Germinal center (tissue), 1 donor: ENCODE measurements at places on chromosomes 3 and 15.

GRCh38 chr3:30586096-30586805, 20.1 kb upstream of the TGFBR2 start:
- DNase-seq: no peak

DNA sequence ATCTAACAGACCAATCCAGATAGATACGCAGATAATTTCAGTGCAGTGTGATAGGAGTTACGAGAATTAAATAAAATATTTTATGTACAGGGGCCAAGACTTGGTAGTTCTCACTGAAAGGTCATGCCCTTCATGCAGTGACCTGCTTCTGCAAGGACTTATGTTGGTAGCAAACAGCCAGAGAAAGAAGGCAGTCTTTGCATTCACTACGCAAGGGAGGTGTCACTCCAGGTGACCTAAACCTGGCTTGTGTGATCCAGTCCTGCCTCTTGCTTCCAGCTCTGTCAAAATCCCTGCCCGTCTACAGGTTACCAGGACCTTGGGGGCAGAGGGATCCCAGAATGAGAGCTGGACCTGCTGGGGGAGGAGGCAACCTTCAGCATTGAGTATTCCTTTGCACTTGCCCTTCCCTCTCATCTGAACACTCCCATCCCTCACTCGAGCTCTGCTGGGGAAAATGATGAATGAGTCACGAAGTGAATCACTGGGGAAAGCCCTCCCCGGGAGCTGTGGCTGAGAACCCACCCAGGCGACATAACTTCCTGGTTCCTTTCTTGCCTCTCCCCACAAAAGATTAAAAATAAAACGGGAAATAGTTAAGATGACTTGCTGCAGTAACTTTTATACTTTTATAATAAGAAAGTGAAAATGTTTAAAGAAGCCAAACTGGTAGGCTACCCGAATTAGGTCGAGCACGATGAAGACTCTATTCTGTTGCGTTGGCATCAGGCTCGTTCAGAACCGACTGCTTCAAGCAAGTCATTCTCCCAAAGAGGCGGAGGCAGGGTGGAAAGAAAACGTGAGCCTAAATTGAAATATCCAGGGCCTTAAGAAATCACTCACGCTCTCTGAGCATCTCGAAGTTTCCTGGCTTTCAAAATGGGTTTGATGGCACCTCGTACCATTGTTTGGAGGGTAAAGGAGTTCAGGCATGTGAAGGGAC, 216.1 kb downstream of the SLCO3A1 start:
- DNase-seq: no peak

- DNase-seq: no peak
Observed at GRCh38 chr3:50288387-50289007, 3.7 kb downstream of the IFRD2 start.

DNA sequence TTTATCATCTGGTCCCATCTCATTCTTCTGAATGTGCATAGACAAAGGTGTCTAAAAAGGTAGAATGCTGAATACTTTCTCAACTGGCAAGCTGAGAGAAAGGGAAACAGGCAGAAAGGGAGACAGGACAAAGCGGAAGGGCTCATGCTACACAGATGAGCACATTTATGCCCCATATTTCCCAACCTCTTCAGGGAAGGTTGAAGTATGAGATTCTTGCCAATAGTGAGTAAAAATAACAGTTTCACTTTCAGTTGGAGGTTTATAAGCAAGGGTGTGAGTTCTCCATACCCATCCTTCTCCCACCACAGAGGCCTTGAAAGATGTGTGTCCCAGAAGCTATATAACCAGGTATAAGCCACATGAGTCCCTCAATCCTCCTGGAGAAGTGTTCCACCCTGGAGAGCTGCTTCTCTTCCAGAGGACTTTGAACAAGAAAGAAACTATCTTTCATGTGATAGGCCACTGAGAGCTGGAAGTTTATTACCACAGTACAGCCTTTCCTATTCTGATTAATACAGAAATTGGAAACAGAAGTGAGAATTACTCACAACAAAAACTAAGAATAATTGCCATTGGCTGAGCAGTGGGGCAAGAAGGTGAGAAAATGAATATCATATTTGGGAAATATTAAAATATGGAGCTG, 709.4 kb upstream of the NR2F2 start:
- no peak for DNase-seq

- peak; percentile 56 for DNase-seq
Observed at GRCh38 chr3:158845765-158846350, 44.0 kb downstream of the MFSD1 start.

DNA sequence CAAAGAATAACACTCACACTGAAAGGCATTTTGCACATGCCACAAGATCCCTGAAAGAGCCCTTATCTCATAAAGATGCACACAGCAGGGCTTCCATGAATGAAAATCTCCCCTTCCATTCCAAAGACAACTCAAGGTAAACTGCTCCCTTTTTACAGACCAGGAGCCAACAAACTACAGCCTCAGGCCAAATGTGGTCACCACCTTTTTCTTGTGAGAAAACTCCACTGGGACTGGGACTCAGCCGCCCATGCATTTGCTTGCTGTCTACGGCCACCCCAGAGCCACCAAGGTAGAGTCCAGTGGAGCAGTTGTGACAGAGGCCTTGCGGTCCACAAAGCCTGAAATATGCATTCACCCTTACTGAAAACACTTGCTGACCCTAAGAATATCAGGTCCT, 334.8 kb downstream of the OCA2 start:
- no peak for DNase-seq

DNA sequence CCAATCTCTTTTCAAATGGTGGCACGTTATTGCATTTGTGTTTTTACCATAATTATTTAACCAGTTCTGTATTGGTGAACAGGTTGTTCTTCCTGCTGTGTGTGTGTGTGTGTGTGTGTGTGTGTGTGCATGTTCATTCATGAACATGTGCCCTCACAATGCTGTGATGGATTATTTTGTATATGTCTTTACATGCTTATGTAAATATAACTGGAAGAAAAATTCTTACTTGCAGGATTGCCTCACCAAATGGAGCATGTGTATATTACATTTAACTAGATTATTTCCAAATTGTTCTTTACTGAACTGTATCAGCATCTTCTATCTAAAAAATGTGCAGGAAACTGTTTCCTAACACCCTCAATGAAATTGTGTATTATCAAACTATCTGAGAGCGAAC, 175.2 kb upstream of the ZPLD1 start:
- no peak for DNase-seq

- peak; percentile 89 for DNase-seq
Observed at GRCh38 chr3:113744941-113745755, 901 bp downstream of the NAA50 start.

DNA sequence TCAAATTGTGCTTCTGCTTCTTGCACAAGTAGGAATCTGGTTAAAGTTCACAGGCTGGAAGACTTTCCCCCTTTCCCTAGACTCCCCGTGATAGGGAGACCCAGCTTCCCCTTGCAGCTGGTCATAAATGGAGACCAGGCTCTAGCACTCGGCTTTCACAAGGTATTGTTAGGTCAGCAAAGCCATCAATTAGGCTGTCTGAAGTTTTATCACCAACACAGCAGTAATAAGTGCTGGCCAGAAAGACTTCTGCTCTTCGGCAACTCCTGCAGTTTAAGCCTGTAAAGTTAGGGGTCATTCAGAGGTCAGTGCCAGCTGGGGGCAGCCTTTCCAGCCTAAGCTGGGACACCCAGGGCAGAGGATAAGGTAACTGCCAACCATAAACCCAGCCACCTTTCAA, 203.4 kb downstream of the MEIS2 start:
- no peak for DNase-seq

DNA sequence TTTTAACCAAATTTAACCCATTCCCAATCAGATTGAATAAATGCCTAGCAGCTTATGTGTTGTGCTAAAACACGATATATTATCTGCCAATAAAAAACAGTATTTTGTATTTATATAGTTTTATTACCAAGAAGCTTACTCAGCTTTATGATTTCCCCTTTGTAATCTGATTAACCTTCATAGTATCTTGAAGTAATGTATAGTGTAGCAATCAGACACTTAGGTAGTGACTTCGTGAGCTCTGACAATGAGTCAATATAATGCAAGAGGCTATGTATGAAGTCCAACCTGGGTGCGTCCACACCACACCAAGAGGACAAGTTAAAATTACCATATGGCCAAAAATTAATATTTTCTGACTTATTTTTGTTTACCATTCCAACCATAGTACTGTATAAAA, 2.1 kb upstream of the CNBP start:
- DNase-seq: no peak

DNA sequence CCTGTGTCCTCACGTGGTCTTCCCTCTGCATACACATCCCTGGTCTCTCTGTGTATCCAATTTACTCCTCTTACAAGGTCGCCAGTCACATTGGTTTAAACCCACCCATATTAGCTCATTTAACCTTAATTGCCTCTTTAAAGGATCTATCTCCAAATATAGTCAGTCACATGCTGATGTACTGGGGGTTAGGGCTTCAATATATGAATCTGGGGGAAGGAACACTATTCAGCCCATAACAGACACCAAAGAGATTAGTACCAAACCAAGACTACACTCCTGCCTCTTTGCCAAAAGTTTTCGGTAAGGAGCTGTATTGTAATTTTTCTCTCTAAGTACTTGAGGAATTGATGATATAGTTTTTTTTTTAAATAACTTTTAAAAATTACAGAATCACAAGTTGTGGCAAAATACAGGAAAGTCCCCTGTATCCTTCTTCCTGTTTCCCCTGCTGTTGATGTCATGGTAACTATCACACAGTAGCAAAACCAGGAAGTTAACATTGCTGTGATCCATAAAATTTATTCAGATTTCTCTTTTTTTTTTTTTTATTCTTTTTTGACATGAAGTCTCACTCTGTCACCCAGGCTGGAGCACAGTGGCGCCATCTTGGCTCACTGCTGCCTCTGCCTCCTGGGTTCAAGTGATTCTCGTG, 67.8 kb downstream of the SLCO3A1 start:
- DNase-seq: peak; percentile 45

DNA sequence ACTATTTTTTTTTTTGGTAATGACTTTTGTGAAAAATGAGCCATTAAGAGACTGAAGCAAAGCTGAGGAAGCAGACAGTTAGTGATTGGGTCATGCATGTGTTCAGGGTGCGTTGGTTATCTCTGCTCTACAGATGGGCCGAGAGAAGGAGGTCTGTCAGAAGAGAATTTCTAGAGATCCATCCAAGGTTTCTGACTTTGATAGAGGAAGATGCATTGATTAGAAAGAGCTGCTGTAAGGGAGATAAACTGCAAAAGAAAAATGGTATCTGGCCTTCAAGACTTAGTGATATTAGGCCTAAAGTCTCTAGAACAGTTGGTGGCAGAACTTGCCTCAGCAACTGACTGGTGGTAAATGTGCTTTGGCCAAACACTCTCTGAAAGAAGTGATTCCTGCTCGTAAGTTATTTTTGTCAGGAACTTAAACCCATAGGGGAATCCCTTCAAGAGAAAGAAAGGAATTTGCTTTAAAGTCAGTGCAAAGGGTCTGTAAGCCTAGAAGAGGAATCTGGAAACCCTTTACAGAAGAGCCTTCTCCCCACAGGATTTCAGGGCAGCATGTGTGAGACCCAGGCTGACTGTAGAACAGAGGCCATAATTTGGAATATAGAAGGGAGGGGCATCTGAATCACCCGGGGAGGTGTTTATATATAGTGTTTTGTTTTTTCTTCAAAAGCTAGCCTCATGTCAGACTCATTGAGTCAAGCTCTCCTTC, 67.8 kb downstream of the OPA1 start:
- no peak for DNase-seq

DNA sequence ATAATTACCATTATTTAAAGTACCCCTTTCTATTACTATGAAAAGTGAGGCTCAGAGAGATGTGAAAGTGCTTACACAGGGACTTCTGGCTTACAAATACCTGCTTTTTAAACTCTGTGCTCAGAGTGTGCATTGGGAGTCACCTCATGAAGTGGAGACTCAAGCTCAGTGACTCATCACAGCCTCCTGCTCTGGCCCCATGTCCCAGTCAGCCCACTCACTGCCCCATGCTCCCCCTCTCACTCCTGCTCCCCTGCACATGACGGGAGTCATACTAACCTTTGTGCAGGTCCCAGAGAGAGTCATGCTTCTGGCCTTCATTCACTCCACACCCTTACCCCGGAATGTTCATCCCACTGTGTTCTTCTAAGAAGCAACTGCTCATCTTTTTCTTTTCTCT, 20.2 kb downstream of the CCR1 start:
- no peak for DNase-seq

- DNase-seq: no peak
Observed at GRCh38 chr15:89777782-89778380, 1.7 kb downstream of the MESP2 start.

DNA sequence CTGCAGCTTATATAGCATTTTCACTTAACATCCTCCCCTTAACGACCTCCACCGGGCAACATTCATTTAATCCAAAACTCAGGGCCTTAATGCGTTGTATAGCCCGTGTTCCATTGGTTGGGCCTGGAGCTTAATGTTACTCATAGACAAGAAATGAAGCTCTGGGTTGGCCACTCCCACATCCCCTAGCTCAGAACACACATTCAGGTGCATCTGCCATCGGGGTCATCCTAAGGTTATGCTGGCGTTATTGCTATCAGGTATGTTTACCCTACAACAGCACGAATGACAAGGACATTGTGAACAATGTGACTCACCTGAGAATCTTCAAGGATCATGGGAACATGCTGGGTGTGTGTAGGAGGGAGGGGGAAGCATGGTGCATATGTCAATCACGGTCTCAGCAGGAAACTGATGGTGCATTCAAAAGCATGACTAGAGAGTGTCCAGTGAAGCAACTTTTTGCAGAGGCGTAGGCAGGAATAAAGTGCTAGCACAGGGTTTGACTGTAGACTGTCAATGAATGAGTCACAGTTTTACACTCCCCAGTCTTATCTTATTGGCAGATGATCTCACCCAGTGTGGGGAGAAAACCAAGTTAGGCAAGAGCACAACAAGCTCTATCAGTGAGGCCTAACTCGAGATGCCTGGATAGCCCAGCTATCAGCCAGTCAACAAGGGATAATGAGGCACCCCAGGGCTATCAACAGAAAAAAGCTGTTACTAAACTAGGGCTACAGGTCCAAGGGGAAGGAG, 402.1 kb upstream of the MCTP2 start:
- no peak for DNase-seq

- DNase-seq: no peak
Observed at GRCh38 chr3:131716007-131716406, 213.2 kb upstream of the MRPL3 start.

- DNase-seq: no peak
Observed at GRCh38 chr15:45113380-45113990, 487 bp downstream of the DUOX2 start.

- peak; percentile 61 for DNase-seq
Observed at GRCh38 chr15:68553994-68554720, 24.6 kb upstream of the CORO2B start.

- DNase-seq: no peak
Observed at GRCh38 chr3:81363816-81364215, 397.6 kb downstream of the GBE1 start.
